ENCODE measurements at places on chromosomes 4 and X.

DNA sequence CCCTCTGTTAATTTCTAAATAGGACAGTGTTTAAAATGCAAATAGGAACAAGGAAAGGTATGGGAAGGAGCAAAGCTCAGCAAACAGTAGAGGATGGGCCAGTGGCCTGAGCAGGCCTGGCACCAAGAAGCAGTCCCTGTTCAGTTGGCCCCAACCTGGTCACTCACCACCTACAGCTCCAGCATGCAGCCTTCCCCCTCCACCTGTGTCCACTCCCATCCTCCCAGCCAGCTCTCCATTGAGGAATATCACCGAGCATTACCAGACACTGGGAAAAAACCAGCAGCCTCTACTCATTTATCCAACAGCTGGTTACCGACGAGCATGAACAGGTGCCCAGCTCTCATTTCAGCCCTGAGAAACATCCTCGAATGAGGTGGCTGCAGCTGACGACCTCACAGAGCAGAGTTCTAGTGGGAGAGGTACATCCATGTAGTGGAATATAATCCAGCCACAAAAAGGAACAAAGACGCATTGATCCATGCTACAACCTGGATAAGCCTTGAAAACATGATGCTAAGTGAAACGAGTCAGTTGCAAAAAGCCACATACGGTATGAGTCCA lies 25.6 kb downstream of the CD99L2 start:
- DNase-seq, result no peak

DNA sequence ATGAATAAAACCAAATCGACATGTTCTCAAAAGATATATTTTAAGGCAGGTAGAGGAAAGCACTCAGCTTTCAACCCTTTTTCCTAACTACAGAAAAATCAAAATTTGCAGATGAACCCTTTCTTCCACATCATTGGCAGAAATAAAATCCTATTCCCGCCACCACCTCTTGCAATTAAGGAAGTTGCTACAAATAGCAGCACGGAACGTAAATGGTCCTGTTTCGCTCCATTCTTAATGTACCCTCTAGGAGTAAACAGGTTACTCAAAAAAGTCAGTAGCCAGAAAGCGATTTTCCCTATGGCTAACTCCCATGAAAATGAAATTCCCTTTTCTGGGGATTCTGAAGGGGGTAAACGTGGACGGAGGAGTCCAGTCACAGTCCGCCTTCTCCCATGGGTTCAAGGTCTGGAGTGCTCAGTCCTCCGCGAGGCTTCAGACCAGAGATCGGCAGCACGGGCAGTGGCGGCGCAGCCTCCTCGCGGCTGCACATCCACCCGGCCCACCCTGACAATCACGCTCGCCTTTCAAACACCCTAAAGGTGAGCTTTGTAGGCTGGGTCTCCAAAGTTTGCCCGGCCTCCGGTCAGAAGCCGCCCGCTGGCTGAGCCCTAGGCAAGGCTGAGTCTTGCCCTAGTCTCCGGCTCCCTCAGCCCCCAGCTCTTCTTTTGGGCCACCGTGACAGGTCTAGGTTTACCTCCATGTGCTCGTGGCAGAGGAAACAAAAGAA lies 1.8 kb downstream of the ATP11C start:
- no peak for DNase-seq

DNA sequence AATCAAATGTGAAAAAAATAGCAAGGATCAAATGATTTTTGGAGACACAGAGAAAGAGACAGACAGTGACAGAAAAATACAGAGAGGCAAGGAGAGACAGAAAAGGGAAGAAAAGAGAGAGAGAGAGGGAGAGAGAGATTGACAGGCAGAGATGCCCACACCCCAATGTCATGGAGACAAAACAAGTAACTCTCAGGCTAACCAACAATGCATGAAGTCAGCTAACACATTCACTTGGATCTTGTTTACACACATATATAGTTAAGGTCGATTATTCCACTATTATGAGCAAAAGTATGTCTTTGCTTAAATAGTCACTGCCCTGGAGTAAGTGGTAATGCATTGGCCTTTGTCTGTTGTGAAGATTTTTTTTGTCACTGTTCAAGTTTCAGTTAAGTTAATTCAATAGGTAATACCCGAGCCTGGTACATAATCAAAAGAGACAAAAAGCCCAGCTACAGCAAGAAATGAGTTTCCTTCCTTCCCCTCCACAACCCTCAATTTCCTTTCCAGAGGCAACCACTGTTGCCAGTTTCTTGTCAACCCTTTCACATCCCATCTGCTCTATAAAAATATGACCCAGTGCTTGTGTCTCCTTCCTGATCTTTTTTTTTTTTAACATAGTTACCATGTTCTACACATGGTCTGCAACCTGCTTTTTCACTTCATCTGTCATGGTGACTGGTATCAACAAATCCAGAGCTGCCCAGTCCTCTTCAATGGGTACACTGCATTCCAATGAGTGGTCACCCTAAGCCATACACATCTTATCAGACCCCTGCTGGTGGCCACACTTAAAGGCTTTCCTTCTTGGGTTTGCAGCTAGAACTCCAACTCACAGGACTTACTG lies 52.1 kb downstream of the PROM1 start:
- no peak for DNase-seq

- no peak for DNase-seq
Measured at GRCh38 chrX:17944833-17945497, 83.9 kb upstream of the RAI2 start.

GRCh38 chr4:120304801-120305200 lies 238.2 kb upstream of the MAD2L1 start:
- DNase-seq, result no peak

DNA sequence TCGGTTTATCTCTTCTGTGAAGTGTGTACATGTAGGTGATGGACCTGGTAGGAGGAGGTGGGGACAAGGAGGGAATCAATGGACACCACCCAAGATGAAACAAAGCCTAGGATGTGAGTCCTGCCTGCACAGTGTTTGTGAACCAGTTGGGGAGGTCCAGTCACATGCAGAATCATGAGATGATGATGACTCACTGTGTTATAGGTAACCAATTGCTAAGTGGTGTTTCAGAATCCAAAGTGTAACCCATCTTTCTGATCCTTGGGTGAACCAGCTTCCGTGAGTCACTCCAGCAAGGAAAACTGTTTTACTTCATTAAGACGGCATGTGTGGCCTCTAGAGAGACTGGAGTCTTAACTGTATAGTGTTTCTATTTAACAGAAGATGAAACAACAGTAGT lies 57.9 kb upstream of the HPF1 start:
- DNase-seq, result peak; percentile 67

- DNase-seq, result peak; percentile 54
Measured at GRCh38 chrX:12580548-12580947, 210.7 kb upstream of the PRPS2 start.

GRCh38 chr4:74638001-74638400 lies 156.3 kb downstream of the BTC start:
- no peak for DNase-seq

GRCh38 chr4:11669156-11669555 lies 240.5 kb upstream of the HS3ST1 start:
- DNase-seq, result peak; percentile 74

GRCh38 chrX:121356850-121357171 lies 309.4 kb downstream of the GLUD2 start:
- DNase-seq, result no peak

DNA sequence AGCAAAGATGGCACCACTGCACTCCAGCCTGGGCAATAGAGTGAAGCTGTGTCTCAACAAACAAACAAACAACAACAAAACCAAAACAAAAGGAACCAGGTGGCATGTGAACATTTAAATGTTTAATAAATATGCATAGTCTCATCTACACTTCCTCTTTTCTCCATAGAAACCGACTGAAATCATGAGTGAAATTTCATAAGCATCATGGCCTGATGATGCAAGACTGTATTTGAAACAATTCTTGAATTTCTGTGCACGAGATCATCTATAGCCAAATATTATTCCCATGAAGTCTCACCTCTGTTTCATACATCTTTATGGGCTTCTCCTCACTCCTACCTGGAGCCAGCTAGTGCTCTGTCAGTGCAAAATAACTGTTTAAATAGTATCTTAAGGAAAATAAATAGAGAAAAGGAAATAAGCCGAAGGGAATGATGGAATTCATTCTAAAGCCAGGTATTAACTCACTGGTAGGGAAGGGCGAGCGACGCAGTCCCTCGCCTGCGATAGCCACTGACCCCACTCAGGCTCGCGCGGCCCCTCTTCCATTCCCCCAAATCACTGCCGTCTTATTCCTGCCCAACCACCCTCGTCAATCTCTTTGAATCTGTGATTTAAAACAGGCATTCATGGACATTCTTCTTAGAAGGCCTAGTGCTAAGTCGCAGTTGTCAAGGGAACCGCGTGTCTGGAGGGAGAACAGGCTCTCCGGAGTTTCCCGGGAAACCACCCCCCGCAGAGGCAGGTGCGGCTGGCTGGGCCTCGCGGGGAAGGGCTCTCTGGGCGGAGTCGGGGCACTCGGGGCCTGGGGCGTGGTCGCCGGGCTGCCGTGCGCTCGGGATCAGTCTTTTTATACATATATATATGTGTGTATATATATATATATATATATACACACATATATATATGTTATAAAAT lies 52.4 kb upstream of the TRIM2 start:
- DNase-seq, result no peak

DNA sequence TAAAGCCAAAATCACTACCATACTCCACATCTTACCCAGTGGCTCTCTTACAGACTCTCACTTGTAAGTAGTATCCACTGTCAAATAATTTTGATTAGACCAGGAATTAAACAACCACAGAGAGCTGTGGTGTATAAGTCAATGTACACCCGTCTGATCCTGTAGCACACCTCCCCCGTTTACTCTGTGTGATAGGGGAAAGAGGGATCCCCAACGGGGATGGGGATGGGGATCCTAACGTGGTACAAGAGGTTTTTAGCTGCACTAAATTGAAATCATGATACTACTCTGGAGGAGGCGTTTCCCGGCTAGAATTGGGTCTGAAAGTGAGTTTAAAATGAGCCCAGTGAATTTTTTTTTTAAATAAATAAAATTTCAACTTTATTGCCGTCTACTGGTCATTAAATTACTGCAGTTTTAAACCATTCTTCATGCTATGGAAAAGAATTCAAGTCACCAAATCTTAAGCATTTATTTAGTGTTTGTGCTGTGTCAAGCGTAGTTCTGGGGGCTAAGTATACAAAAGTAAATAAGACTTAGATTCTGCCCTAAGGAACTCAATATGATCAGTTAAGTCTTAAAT lies 76.6 kb downstream of the INTS12 start:
- no peak for DNase-seq
